ENCODE measurements at places on chromosomes 13 and 19. TPM values are rescaled to one million over a fixed set of nuclear protein-coding genes. Genes with fewer than 3 reads are reported as not detected.

The ZNF575 gene
- 0.32 TPM for total RNA-seq

The RBM42 gene
- 46.0 TPM for total RNA-seq

The ARHGEF18 gene
- 45.8 TPM for total RNA-seq

The PODNL1 gene
- 7.2 TPM for total RNA-seq

The KRTDAP gene
- total RNA-seq: not detected

The CCL25 gene
- total RNA-seq: not detected

The AKT1S1 gene
- 19.7 TPM for total RNA-seq

The KIR2DL4 gene
- total RNA-seq: not detected

The URAD gene
- not detected for total RNA-seq

The PSG11 gene
- not detected for total RNA-seq

The RUBCNL gene
- 7.0 TPM for total RNA-seq

The PRRG2 gene
- total RNA-seq: 2.2 TPM

The EXOC3L2 gene
- total RNA-seq: not detected

The FBXO27 gene
- total RNA-seq: 3.4 TPM

The RCBTB2 gene
- 10.8 TPM for total RNA-seq

The LILRB5 gene
- total RNA-seq: not detected

The LTBP4 gene
- total RNA-seq: 32.6 TPM

The CGB2 gene
- total RNA-seq: not detected

The NXNL1 gene
- not detected for total RNA-seq

The LACC1 gene
- 18.7 TPM for total RNA-seq

The FGF22 gene
- total RNA-seq: not detected

The ZNF254 gene
- 13.3 TPM for total RNA-seq

The DPF1 gene
- 2.3 TPM for total RNA-seq

The CLEC17A gene
- total RNA-seq: not detected

The SPACA7 gene
- not detected for total RNA-seq

The PGLYRP1 gene
- not detected for total RNA-seq

The TEKTIP1 gene
- not detected for total RNA-seq

The C19orf73 gene
- 0.36 TPM for total RNA-seq

The PIP5K1C gene
- total RNA-seq: 42.3 TPM

The COMP gene
- 0.49 TPM for total RNA-seq

The LRRC63 gene
- total RNA-seq: under 0.01 TPM

The FXYD7 gene
- total RNA-seq: not detected

The FFAR1 gene
- not detected for total RNA-seq

The CD22 gene
- not detected for total RNA-seq

The ZNF578 gene
- 4.6 TPM for total RNA-seq

The ZNF625 gene
- total RNA-seq: 9.4 TPM

The OR4F17 gene
- total RNA-seq: not detected

The CEACAM19 gene
- total RNA-seq: 1.3 TPM

The CRLF1 gene
- 0.49 TPM for total RNA-seq

The SERP2 gene
- 4.1 TPM for total RNA-seq

The CNN1 gene
- total RNA-seq: 8.4 TPM

The MYH14 gene
- total RNA-seq: not detected

The POU2F2 gene
- total RNA-seq: 2.9 TPM
